H9 (cell line): ENCODE measurements at places on chromosomes 4 and X.
A peak's percentile ranks its signal among the peaks of the same experiment; 100 is the strongest.

DNA sequence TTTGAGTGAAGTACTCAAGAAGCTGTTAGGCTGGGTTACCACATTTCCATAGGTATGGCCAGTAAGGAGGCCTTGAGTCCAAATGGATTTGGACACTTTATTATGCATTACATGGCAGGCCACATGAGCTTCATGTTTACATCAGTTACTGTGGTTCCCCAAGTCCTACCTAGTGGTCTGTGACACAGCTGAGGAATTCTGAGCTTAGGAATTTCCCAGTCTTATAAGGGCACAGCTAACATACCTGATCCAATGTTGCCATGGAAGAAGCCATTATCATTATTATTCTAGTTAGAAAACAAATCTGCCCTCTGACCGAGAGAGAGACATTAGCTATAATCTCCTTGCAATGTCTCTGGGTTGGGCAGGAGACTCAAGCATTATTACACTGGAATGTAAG lies 174.4 kb upstream of the NUDT10 start:
- DNase-seq: no peak

- DNase-seq: no peak
Observed at GRCh38 chrX:103674531-103675454, 11.7 kb downstream of the MORF4L2 start.

DNA sequence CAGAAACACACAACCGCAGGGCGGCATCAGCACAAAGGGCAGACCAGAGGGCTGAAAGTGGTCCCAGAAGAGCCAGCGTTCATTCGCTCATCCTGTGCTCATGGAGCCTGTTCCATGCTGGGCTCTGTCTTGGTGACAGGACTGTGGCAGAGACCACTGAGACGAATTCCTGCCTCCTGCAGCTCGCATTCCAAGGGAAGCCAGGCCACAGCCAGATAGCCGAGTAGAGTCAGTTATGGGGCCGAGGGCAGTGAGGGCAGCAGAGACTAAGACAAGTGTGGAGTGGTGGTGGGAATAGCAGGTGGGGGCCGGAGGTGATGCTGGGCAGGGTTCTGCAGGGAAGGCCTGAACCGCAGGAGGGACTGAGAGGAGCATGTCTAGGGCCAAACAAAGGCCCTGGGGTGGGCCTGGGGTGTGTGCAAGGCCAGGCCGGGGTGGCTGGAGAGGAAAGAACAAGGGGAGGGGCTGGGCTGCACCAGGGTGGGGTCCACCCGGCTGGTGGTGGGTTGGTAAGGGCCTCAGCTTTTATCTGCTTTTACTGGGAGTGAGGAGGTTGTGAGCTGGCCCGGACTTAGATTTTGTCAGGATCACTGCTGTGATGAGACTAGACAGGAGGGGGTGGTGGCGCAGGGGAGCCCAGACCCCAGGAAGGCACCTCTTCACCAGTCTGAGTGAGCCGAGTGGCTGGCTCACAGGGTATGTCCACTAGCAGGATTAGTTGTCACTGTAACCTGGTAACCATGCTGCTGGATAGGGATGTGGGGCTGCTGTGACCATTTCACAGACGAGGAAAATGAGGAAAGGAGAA lies 6.3 kb downstream of the PSAPL1 start:
- peak; percentile 44 for DNase-seq

DNA sequence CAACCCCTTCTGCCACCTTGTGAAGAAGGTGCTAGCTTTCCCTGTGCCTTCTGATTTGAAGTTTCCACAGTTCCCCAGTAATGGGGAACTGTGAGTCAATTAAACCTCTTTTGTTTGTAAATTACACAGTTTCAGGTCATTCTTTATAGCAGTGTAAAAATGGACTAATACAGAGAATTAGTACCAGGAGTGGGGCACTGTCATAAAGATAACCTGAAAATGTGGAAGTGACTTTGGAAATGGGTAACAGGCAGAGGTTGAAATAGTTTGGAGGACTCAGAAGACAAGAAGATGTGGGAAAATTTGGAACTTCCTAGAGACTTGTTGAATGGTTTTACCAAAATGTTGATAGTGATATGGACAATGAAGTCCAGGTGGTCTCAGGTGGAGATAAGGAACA lies 131.0 kb upstream of the HAND2 start:
- no peak for DNase-seq

DNA sequence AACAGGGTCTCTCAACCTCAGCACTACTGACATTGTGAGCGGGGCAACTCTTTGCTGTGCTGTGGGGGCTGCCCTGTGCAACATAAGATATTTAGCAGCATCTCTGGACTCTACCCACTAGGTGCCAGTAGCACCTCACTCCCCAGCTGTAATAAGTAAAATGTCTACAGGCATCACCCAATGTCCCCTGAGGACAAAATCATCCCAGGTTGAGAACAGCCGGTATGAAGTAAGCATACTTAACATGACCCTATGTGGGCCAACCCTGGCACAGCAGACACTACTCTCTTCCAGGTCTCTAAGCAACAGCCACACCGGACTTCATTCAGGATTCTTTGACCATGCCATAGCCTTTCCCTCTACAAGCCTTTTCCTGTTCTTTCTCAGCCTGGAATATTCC lies 10.5 kb upstream of the MGST2 start:
- DNase-seq: no peak

DNA sequence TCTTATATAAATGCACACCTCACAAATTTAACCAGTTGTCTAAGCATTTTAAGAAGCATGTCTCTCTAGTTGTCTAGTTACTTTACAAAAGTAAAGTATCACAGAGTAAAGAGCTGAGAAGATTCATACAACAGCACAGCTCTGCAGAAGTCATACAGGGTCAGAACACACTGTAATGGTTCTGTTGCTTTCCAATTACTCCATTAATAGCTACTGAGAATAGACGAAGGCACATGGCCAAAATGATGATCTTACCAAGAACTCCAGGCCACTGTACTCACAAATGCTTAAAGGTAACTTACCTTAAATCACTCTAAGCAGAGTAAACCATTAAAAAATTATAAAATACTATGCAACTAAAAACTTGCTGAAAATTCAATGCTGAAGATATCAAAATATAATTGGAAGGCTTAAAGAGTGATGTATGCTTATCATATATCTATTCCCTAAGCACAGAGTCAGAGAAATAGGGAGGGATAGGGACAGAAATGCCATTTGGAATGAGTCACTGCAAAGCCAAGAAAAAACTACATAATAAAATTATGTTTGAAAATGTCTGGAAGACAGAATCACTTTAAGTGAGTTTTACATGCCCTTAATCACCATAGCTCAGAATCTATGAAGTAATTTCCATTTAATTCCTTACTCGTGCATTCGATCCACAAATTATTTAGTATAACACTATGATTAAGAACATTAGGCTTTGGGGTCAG lies 71.0 kb downstream of the DDX60L start:
- no peak for DNase-seq

DNA sequence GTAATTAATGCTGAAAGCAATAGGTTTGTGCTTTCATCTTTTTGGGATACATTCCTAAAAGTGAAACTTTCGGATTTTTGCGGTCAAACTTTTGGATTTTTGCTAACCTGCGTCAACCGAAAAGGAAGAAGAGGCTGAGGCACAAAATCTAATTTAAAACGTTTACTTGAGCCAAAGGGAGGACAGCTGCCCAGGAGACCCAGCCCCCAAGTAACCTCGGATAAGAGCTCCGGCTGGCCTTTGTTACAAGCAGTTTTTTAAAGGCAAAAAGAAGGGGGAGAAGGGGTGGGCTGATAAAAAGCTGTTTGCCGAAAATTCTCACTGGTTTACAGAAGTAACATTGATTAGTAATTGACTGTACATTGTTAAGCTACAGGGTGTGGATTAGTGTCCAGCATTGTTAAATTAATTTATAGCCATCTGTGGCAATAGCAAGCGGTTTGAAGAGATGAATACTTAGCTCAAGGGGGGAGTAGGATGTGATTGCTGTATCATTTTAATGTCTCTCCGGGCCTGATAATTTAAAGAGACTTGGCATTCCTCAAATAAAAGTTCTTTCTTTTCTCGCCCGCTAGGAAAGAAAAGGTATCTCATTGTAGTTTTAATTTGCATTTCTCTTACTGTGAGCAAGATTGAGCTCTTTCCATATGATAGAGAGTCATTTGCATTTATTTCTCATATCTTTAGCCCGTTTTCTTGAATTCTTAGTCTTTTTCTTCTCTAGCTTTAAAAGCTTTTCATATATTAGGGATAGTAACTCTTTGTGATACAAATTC lies 59.1 kb upstream of the USP9X start:
- peak; percentile 60 for DNase-seq

- DNase-seq: no peak
Observed at GRCh38 chrX:41530085-41530484, 82.9 kb downstream of the NYX start.

GRCh38 chrX:154486396-154487207 lies at the start of gene UBL4A:
Gene UBL4A, minus strand, starts transcription at chrX:154486615. Its CDS starts 31 bp downstream, at chrX:154486584.
- peak; percentile 47 for DNase-seq

- no peak for DNase-seq
Observed at GRCh38 chrX:9882669-9883446, 84.3 kb upstream of the CLDN34 start.

DNA sequence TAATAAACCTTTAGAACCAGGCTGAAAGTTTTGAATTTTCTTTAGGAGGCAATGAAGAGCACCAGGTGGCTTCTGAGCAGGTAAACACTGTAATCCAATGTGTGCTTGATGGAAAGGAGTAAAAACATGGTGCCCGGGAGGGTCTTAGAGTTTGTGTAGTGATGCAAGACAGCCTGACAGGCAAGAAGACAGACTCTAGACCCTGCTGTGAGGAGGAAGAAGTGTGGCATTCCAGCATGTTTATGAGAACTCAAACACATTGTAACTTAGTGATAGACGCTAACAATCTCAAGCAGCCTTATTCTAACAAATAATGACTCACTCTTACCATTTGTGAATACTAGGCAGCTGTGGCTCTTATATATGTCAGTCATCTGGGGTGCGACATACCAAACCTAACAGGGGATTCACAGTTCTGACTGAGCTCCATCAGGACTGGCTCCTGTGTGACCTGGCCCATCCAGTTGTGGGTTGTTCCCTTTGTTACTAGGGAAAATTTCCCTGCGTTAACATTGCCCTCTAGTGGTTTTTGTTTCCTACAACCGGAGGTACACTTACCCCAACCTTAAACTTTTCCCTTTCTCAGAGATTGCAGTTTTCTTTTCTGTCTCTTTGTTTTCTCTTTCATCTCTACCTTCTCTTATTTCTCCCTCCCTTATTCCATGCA lies 53.8 kb downstream of the VSIG4 start:
- DNase-seq: peak; percentile 40

DNA sequence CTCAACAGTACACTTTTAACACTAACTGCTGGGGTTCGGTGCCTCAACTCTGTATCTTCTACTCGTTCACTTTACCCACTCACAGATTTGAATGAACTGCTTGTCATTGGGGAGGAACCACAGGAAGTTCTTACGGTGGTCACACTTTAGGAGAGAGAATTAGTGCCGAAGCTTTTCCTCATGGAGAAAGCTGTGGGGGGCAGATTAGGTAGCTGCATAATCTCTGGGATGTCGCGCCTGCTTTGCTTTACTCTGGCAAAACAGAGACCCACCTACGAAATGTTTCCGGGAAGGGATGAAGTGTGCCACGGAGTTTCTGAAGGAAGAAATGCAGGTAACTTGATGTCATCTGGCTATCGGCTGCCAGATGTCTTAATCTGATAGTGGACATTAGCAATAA lies 949.7 kb upstream of the TENM3 start:
- no peak for DNase-seq

DNA sequence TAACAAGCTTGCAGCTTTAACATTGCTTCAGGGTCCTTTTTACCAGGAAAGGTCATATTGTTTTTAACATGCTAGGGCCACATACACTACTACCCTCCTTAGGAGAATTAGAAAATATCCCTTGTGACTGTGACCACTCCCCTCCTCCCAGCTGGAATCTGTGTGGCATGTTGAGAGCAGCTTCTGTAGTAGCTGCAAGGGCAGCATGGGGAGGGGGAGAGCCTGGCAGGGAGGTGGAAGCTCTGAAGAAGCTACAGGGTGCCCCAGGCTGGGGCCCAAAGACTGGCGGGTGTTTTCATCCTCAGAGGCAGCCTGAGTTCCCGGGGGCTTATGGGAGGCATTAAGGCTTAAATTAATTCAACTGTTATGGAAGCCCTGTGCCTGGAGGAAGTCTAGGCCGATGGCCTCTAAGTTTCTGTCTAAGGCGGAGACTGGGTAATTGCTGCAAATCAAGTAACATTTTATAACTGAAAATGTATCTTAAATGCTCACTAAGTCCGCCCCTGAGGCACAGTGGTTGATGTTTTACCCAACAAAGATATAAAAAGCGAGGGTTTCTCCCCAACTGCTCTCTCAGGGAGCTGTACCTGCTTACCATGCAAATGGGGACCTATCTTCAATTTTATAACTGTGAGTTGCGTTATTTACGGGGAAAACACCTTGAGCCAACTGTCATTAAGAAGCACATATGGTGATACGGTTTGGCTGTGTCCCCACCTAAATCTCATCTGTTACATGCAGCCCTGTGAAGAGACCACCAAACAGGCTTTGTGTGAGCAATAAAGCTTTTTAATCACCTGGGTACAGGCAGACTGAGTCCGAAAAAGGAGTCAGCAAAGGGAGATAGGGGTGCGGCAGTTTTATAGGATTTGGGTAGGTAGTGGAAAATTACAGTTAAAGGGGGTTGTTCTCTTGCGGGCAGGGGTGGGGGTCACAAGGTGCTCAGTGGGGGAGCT lies 37.4 kb upstream of the STS start:
- DNase-seq: no peak

DNA sequence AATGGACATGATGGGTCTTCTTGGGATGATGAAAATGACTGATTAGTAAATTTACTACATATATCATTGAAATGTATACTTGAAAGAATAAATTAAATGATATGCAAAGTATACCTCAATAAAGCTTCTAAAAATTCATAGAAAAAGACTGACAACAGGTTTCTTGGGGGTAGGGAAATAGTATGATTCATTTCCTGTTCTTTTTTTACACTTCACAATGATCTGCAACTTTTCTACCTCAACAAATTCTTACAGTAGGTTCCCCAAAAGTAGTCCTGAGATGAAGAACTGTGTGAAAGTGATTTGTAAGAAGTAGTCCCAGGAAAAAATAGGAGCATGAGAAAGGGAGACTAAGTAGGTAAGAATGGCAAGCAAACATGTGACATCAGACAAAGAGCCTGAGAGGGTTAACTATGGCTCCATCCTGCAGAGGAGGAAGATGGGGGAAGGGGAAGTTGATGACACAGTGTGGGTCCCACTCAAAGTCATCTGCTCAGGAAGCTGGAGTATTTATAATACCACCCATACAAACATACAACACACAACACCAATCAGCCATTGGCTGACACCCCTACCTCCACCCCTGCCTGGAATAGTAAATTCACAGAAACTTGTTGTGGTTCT lies 73.9 kb downstream of the ARHGAP6 start:
- DNase-seq: no peak

GRCh38 chr4:188439641-188440311 lies 300.5 kb downstream of the TRIML1 start:
- DNase-seq: no peak

- no peak for DNase-seq
Observed at GRCh38 chrX:150602743-150603142, 34.3 kb downstream of the MTM1 start.

DNA sequence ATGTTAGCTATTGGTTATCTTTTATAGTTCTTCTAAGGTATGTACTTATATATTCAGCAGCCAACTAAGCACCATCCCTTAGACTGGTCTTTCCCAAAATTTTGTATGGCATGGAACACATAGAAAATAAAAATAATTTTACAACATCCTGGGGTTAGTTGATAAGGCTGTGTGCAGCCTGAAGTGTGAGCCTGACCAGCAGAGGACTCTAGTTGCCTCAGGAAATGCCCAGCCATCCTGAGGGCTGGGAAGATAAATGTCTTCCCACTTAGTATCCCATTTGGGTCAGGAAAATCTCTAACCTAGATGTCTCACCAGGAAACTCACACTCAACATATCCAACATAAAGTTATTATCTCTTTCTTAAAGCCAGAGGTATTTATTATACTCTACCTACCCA lies 251.4 kb upstream of the POF1B start:
- no peak for DNase-seq

- DNase-seq: peak; percentile 77
Observed at GRCh38 chrX:51496501-51497291, at the start of gene NUDT11. Gene NUDT11, minus strand, starts transcription at chrX:51496592. Its CDS starts 148 bp downstream, at chrX:51496444.
